ENCODE measurements at places on chromosomes 5 and 9.
A peak's percentile ranks its signal among the peaks of the same experiment; 100 is the strongest.

DNA sequence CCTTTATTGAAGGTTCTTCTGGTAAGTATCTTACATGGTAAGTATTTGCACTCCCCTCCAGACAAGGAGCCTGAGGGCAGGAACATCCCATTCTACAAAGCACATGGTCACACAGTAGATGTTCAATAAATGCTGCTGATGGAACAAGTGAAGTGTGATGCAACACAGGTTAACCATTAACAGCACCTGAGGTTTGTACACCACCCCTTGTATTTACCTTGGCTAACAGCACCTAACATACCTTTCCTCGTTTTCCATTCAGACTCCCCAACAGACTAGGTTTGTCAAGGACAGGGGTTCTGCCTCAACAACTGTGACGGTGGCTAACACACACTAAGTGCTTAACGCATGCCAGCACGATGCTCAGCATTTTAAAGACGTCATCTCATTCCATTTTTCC lies 213.6 kb downstream of the MAPKAP1 start:
- no peak for DNase-seq

DNA sequence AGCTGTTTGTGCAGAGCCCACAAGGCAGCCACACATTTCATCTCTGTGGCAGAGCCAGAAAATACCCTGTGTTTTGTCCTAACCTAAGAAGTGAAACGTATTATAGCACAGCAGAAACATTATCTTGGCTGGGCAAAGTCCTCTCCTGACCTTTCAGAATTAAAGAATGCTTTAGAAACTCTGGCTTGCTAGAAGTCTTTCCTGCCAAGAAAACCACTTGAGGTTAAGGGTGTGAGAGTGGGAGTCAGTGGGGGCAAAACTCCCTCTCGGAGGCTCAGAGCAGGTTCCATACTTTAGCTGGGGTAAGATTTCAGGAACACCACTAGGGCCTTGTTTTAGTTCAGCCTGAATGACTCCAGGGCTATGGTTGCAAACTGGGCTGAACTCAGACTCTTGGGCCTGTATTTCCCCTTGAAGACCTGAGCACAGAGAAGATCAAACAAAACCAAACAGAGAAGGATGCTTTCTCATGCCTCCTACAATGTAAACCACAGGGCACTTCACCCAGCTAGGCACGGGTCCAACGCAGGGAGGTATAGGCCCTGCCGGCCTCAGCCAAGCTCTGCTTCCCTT lies 48.0 kb downstream of the ZNF366 start:
- no peak for DNase-seq

DNA sequence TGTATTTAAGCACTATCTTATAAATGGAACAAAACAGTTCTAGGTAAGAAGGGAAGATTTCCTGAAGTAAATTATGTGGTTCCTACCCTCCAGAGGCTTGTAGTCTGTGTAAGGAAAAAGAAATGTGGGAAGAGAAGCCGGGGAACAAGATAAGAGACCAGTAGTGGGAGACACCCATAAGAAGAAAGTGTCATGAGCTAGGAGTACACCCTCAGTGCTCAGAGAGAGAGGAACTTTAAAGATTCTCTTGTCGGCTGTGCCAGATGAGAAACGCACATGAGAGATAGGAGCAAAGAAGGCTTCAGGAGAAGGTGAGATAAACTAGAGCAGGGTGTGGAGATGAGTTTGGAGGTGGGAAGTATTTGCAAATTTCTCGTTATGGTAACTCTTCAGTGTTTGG lies 18.1 kb downstream of the SLC36A1 start:
- no peak for DNase-seq

- no peak for DNase-seq
Observed at GRCh38 chr9:121797081-121797480, 145.6 kb downstream of the DAB2IP start.

- peak; percentile 81 for DNase-seq
Observed at GRCh38 chr9:135960411-135961276, 529 bp downstream of the UBAC1 start.

DNA sequence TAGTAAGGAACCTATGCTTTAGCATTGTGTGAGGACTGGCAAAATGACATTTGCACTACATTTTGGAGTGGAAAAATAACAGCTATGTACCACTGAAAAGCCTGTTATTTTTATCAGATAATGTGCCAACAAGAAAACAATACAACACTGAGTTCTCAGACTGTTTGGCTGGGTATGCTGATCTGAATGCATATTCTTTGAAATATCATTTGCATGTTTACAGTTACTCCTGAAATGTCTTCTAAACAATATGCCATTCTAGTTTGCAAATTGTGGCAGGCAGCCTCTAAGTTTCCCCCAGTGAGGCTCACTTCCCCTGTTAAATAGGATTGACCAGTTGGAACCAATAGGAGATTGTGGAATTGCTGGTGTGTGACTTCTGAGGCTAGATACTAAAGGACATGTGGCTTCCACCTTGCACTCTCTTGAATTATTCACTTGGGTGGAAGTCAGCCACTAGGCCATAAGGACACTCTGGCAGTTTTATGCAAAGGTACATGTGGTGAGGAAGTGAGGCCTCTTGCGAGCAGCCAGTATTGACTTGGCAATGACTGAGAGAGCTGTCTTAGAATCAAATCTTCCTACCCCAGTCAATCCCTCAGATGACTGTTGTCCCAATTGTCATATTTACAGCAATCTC lies 250.4 kb upstream of the PCSK5 start:
- DNase-seq = no peak

- no peak for DNase-seq
Observed at GRCh38 chr9:123033864-123034601, 566 bp downstream of the GPR21 start.

GRCh38 chr5:134133995-134134541 lies 19.6 kb downstream of the TCF7 start:
- DNase-seq = peak; percentile 56

- DNase-seq = no peak
Observed at GRCh38 chr9:131524665-131525315, 6.3 kb downstream of the UCK1 start.

- DNase-seq = no peak
Observed at GRCh38 chr5:68141494-68141893, 74.1 kb upstream of the PIK3R1 start.

DNA sequence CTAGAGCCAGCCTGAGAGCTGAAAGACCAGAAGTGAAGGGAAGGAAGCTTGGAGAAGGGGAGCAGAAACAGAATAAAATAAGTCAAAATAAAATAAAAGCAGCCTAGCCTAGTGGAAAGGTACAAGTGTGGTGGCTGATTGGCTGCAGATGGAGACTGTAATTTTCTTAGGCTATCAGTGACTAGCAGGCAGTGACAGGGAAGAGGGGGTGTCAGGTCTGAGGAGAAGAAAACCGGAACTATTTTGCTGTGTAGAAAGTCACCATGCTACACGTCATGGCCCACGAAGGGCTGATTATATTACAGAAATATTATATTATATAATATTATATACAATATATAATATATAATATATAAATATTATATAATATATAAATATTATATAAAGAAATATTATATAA lies 98.1 kb upstream of the TAF11L2 start:
- no peak for DNase-seq

- no peak for DNase-seq
Observed at GRCh38 chr5:154103233-154103632, 64.5 kb downstream of the MFAP3 start.

- peak; percentile 91 for DNase-seq
Observed at GRCh38 chr5:68170826-68171558, 44.6 kb upstream of the PIK3R1 start.

DNA sequence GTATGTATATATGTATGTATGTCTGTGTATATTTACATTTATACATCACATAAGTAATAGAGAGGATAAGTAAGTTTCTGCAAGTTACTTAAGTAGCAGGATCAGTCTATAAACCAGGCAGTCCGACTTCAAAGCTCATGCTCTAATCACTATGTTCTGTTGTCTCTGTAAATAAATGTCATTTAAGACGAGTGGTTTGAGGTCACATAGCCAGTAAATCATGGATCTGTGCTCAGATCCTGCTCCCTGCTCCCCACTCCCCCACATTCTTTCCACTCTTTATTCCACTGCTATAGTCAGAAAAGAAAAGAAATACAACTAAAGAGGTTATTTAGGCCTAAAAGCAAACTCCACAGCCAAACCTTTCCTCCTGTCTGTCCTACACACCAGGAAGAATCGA lies 90.4 kb downstream of the SERINC5 start:
- DNase-seq = no peak

GRCh38 chr5:117863586-117864296 lies 1124.6 kb downstream of the DTWD2 start:
- DNase-seq = no peak

DNA sequence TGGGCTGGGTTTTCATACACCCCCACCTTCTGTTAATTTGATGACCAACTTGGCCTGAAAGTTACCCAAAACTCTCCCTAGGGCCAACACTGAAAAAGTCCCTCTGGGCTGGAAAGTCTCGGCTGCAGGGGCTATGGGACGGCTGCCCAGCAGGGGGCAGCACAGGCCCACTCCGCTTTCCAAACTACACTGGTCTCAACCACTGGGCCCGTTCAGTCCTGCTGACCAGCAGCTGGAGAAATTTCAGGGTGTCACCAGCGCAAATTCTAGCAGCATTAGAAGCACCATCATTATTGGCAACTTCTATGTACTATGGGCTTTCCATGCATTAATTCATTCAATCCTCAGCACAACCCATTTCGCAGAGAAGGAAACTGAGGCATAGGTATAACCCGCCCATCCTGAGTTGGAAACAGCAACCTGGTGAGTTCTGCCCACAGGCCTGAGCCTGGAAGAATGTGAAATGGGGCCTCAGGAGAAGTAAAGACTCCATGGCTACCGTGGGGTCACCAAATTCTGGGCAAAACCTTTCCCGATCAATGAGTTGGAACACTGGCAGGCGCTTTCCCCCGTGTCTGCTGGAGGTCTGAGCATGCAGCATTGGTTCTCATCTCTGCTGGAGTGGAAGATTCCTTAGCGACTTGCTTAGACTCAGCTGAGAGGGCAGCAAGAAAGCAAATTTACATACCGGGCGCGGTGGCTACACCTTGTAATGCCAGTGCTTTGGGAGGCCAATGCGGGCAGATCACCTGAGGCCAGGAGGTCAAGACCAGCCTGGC lies 9.7 kb downstream of the ORM2 start:
- no peak for DNase-seq

DNA sequence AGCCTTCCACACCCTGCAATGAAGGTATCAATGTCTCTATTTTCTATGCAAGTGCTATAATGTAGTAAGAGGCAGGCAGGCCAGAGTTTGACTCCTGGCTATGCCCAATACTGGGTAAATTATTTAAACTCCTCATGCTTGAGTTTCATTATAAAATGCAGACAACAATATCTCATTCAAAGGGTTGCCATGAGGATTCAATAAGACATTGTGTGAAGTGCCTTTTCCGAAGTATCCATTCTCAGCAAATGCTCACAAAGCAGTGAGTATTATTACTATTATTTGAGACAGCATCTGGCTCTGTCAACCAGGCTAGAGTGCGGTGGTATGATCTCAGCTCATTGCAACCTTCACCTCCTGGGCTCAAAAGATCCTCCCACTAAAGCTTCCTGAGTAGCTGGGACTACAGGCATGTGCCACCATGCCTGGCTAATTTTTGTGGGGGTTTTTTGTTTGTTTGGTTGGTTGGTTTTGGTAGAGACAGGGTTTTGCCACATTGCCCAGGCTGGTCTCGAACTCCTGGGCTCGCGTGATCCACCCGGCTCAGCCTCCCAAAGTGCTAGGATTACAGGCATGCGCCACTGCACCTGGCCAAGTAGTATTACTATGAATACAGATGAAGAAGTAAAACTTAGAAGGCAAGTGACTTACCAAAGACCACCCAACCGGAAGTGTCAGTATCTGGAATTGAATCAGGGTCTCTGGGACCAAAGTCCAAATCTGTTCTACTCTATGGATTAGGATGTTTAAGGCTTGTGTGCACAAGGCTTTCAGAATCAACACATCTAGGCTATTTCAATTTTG lies 18.8 kb downstream of the ADAM19 start:
- no peak for DNase-seq

- no peak for DNase-seq
Observed at GRCh38 chr5:135232958-135233357, 166.1 kb downstream of the MACROH2A1 start.

DNA sequence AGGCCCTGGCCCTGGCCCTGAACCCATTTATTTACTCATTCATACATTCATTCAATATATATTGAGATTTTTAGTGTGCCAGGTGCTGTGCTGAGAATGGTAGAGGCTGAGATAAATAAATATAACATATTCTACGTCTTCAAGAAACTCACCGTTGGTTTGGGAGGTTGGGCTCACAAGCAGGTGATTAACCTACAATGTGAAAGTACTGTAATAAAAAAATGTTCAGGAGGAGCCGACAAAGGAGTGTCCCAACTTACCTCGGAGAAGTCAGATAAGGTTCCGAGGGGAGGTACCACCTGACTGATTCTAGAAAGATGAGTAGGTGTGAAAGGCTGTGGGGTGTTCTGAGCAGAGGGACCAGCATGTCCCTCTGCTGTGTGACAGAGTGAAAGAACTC lies 479.6 kb upstream of the KLF4 start:
- DNase-seq = no peak

DNA sequence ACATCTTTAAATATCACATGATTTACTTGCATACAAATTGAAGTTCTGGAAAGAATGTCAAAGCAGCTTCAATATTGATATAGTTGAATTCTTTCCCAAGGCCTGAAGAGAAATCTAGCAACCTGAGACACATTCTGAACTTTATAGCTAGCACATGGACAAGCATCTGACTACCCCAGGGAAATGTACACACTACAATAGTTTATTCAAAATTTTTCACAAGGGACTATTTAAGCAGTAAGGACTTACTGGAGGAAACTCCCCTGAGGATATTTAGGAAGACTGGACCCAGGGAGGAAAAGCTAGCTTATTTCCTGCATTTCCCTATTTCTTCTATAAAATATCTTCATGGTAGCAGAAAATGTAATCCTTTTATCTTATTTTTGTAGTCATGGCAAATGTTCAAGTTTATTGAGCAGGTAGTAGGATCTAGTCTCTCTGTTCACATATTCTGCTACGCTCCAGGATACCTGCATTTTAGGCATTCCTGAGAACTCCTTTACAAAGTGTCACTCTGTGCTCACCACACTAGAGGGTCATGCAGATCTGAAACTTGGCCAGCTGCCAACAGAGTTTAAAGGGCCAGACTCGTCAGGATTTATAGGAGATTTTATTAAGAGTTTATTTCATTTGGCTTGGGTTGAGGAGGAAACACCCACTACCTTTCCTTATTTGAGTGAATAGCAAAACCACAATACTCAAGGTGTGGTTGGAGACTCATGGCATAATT lies 348.4 kb upstream of the FTMT start:
- no peak for DNase-seq

- DNase-seq = no peak
Observed at GRCh38 chr9:95079461-95079860, 238.0 kb downstream of the FANCC start.
